ENCODE measurements at places on chromosomes 12 and 14.

- DNase-seq = no peak
Measured at GRCh38 chr14:47226877-47227520, 448.4 kb downstream of the MDGA2 start.

DNA sequence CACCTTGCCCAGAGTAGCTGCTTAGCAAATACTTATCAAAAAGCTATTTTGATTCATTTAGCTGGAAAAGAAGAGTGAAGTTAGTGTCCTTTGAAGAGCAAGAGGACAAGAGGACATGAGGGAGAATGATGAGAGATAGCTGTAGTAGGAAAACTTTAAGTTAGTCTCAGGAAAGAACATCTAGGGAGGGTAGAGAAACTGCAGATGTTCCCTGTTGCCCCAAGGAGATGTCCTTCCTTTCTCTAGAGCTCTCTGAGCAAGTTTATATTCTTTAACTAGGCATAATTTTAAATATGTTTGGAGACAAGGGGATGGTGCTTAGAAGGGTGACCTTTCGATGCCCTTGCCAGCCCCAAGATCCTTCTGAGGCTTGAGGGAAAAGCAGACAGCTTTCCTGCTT is 529.1 kb upstream of the TBX3 start:
- DNase-seq = no peak

DNA sequence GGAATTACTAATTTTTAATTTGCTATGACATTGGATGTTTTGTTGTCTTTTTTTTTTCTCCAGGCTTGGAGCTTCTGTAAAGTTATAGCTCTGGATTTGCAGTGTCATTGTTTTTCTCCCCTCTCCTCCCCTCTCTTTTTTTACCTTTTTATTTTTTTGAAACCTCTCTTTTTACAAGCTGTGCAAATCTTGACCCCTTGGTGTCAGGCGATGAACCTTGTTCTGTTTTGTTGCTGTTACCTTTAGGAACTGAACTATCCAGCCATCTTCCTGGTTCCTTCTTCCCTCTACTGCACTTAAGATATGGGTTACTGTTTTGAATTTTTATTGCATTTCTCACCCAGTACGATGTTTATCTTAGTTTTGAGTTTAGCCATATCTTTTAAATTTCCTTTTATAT is 13.7 kb downstream of the KTN1 start:
- DNase-seq = no peak

DNA sequence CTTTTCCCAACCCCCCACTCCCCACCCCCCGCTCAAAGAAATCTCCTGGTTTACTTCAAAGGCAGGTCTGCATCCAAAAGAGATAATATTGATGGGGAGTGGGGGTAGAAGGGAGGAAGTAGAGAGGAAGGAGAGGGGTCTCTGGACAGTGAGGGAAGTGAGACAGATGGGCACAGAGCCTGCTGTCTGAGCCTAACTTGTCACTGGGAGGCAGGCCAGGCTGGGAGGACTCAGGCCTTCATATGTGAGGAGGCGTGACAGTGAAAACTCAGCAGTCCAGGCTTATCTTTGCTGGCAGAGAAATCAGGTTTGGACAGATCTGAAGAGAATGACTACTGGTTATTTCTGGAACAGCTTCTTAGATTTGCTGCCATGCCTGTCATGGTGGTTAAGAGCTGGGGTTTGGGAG is 192.3 kb downstream of the NUAK1 start:
- DNase-seq = no peak
